ENCODE measurements at places on chromosomes 1 and 21.
A peak's percentile ranks its signal among the peaks of the same experiment; 100 is the strongest.

DNA sequence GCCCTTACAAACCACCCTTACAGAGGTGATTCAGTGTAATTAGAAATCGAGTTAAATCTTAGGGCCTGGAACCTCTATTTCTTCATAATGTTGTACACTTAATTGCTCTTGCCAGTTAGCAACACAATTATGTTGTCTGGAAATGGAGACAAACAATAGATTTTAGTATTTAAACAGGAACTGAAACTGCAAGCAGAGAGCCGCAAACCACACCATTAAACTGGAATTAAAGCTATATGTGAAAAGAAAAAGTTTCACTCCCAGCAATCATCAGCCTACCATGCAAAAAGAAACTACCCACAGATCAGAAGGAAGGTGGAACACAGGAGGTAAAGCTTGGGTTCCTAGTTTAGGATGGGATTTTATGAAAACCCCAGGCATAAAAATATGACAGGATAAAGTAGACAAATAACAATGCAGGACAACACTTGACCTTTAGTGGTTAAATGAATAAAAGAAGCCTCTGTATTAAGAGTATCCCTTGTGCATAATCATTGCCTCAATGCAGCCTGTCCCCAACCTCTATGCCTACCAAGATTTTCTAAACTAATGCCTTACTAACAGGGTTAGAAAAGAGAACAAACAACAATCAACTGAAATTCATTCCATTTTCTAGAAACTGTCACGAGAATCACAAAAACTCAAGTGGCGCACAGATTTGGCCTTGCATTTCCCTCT lies 304.3 kb upstream of the ESRRG start:
- no peak for DNase-seq

DNA sequence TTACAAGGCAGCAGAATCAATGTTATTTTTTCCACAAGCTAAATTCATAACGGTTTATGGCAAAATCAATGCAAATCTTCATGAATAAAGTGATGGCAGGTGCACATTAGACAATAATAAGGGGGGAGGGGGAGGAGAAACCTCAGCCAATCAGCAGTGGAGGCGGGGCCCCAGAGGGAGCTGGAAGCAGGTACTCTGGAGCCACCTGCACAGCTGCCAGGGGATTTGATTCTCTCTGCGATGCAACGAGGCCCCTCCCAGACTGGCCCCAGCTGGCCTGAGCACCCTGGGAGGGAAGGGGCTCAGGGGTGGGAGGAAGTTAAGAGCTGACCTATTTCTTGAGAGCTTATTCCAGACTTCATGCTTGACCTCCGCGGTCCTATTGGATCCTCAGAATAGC lies 127.8 kb upstream of the IGSF21 start:
- no peak for DNase-seq

DNA sequence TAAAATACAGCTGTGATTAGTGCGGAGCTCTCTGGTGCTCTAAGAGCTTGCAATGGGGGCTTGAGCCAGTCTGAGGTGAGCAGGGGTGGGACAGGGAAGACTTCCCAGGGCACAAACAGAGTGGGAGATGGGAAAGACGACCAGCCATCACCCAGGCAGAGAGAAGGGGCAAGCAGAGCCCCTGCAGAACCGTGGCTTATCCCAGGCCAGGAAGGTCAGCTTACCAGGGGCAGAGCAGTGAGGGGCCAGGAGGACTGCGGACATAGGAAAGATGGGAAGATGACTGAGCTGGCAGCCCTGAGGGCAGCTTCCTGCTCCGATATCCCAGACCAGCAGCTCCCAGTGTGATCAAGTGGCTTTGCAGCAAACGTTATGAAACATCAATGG lies 55.4 kb upstream of the IFFO2 start:
- DNase-seq: no peak

- DNase-seq: no peak
These were observed 455.2 kb downstream of the LTN1 start for GRCh38 chr21:28537371-28538079.

DNA sequence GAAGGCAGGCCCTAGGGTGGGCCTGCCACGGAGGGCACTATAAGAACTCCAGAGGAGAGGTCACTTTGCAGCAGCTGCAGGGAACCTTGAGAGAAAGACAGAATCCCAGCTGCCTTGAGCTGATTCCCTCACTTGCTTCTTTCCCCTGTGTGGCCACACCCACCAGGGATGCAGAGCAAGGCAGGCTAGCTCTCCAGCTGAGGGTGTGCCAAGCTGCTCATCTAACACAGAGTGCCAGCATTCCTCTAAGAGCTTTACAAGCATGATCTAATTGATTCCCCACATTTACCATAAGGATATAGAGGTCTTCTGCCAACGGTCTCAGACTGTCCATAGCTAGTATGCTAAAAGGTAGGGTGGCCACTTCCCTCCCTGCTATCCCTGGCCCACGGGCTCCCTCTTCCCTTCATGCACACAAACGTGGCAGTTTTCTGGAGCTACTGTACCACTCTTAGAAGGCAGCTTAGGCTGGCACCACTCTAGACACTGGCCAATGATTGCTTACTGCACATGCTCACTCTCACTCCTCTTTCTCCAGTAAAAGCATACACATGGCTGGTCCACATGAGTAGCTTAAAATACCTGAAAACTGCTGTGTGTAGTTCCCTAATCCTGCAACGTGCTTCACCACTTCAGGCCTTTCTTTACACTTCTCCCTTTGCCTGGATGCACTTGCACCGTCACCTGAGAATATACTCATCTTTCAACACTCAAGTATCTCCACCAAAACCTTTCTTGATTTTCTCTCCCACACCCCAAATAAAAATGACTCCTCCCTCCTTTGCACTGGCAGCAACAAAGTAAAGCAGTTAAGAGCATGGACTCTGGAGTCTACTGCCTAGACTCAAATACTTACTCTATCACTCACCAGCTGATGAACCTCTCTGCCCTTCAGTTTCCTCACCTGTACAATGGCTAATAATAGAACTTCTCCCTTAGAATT lies 57.7 kb downstream of the DMAP1 start:
- no peak for DNase-seq

- DNase-seq: peak; percentile 93
These were observed at the start of gene PAFAH2 for GRCh38 chr1:25997828-25998761. PAFAH2 (minus strand) TSS chr1:25998063; CDS start chr1:25990816, 7,247 bp downstream.

All from activated T-cell treated with anti-CD3 and anti-CD28 coated beads for 4 hours (primary cell).